NCI-H446 treated with DMSO at 0.1 percent for 48 hours (cell line): ENCODE measurements at places on chromosomes 1 and 21.

DNA sequence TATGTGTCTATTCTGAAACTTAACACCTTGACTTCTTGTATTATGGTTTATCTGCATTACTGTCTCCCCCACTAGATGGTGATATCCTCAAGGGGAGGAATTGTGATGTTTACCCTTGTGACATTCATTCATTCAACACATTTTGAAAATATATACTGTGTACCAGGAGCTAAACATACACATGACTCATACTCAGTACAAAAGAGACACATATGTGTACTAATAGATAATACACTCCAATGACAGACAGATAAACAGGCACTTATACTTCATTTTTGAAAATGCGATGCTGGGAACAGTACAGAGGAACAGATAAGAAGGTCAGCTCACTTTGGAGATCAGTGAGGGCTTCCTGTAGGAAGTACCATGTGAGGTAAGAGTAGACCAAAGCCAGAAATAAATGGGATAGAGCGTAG, 8.9 kb upstream of the RAB3GAP2 start:
- no peak for DNase-seq

DNA sequence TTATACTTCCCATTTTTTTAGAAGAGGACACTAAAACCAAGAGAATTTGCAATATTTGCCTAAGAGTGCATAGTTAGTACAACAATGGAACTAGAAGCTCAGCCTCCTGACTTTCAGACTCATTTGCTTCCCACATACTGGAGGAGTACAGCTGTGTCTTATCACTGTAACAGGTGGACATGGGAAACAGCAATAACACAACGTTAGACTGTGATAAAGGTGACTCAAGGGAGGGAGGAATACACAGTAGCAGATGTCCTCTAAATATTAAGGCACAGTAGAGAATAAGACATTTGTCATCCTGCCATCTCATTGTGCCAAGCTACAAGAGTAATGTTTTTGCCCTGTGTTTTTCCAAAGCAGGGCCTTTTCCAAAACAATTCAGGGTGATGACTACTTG, 55.4 kb upstream of the JAK1 start:
- peak; percentile 23 for DNase-seq

DNA sequence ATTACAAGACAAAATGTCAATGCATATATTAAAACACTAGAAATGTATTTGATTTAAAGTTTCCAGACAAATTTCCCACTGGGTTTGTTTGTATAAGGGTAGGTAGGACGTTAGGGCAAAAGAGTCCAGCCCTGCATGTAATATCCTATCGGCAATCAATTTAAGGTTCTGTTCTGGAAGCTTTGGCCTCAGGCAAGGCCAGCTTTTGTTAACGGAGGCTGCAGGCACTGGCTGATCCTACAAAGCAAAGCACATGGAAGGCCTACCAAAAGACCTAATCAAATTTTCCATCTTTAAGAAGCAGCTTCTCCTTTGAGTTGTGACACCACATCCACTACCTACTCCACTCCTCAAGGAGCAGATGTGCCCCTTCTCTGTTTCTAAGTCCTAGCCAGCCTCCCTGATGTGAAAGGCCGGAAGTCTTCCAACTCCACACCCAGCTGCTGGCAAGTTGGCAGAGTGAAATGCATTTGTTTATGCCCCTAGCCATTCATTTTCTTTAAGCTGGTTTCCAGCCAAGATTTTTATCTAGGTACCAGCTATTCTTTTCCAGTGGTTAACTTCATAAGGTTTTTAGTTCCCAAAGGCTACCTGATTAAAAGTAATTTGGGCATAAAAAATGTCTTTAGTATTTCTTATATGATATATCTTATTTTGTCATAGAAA, 452.6 kb downstream of the PTBP2 start:
- DNase-seq = peak; percentile 51

GRCh38 chr1:15033264-15033663, 120.3 kb upstream of the TMEM51 start:
- peak; percentile 31 for DNase-seq

DNA sequence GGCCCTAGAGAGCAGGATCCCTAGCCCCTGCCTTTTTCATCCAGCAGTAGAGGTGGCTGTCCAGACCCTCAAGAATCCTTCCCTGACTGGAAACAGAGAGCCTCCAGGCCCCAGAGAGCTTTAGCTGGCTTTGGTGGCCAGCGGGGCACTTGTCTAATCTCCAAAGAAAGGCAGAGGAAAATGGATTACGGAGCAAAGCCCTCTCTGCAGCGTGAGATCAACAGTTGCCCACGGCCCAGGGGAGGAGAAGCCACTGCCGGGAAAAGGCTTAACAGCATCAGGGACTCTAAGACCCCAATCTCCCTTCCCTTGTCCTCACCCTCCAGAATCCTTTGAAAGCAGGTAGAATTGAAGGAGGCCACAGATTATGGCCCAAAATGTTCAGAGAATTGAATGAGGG, 35.8 kb upstream of the GRIK3 start:
- DNase-seq = no peak

DNA sequence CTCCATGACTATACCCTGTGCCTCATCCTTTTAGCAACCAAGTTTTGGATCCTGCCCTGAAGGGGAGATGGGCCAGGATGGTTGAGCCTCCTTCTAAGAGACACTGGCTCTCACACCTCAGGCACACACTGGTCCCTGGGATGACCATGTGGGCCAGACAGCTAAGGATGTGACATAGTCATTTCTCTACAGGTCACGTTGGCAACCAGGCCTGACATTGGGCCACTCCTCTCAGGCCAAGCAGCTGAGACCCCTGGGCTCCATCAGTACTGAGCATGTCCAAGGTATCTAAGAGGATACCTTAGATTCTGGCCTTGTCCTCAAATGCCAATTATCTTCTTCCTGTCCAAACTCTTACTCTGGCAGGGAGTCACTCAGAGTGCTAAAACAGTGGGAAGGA, 195.5 kb upstream of the EDN2 start:
- DNase-seq = no peak
